ENCODE measurements at places on chromosomes 6 and 20.

- no peak for DNase-seq
Observed at GRCh38 chr6:40336940-40337760, 250.0 kb downstream of the LRFN2 start.

DNA sequence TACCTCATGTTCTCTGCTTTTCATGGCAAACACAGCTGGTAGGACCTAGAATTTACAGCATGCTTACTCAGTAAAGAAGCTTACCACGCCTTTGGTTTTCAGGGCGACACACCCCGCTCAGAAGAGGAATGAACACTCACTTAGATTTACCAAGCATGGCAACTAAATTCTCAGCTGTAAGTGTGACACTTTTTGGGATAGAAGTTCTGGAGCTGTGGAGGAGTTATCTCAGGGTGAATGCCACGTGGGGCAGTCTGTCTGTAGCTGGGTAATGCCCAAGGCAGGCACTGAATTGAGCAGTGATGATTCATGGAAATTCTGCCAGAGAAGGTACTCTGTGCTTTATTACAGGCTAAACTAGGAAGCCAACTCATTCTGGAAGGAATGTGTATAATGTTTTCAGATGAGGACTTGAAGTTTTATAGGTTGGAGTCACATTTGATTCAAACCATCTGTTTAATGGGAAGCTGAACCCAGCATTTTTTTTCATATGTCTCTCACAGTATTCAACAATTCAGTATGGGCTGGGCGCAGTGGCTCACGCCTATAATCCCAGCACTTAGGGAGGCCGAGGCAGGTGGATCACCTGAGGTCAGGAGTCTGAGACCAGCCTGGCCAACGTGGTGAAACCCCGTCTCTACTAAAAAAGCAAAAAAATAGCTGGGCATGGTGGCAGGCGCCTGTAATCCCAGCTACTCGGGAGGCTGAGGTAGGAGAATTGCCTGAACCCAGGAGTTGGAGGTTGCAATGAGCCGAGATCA, 3.5 kb upstream of the PRIM2 start:
- peak; percentile 45 for DNase-seq

GRCh38 chr20:4260102-4260501, 244.7 kb upstream of the RNF24 start:
- no peak for DNase-seq

DNA sequence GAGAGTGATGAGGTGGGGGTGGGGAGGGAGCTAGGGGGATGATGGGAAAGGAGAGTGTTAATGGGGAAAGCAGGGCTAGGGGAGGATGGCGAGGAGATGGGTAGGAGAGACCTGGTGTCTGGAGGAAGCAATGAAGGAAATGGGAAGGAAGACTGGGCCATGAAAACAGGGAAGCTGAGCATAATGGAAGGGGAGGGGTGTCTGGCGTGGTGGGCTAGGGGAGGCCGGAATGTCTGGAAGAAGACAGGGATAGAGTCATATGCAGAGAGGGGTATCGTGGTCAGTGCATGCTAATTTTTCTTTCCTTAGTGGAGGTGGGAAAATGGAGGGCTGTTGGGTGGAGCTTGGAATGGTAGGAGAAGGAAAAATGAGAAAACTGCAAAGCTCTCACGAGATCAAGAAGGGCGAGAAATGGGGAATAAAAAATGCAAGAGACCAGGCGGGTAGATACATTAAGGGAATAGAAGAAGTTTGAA, 423 bp downstream of the KLHDC3 start:
- no peak for DNase-seq

- DNase-seq: peak; percentile 66
Observed at GRCh38 chr6:90295854-90296340, 746 bp downstream of the BACH2 start.

GRCh38 chr6:104325341-104326172, 534.2 kb downstream of the HACE1 start:
- DNase-seq: no peak
